Nephron progenitor cell (in vitro differentiated cells): ENCODE measurements at places on chromosomes 1 and 21.

- no peak for DNase-seq
Measured at GRCh38 chr1:232622981-232623380, 7.0 kb downstream of the SIPA1L2 start.

- no peak for DNase-seq
Measured at GRCh38 chr1:175179837-175180590, 12.6 kb downstream of the KIAA0040 start.

DNA sequence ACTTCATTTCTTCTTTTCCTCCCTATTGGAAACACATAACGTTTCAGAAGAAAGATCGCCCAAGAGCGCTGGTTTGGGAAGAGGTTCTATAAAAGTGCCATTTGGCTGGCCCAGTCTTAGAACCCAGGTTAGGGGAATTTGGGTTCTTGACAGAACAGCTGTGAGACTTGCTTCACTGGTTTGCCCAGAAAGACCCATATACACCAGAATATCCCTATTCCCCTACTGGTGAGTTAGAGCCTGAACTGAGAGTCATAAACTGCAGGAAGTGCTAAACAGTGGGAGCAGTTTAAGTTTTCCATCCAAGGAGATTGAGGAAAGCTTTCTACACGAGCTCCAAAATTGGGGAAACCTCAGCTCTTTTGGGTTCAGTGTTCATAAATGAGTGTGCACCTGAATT lies 275.2 kb downstream of the VAV3 start:
- DNase-seq = no peak

GRCh38 chr1:177427811-177428210 lies 257.1 kb downstream of the BRINP2 start:
- no peak for DNase-seq

- DNase-seq = no peak
Measured at GRCh38 chr1:178500936-178501554, 4.3 kb upstream of the CLEC20A start.

GRCh38 chr1:226369110-226369509 lies 38.8 kb downstream of the PARP1 start:
- no peak for DNase-seq

GRCh38 chr1:178282949-178283367 lies 189.1 kb downstream of the RASAL2 start:
- no peak for DNase-seq
